ENCODE measurements at places on chromosomes 3 and 15.

GRCh38 chr15:53324061-53324460 is 435.4 kb downstream of the WDR72 start:
- no peak for DNase-seq

GRCh38 chr15:58114812-58115211 is 23.4 kb upstream of the AQP9 start:
- DNase-seq: no peak

DNA sequence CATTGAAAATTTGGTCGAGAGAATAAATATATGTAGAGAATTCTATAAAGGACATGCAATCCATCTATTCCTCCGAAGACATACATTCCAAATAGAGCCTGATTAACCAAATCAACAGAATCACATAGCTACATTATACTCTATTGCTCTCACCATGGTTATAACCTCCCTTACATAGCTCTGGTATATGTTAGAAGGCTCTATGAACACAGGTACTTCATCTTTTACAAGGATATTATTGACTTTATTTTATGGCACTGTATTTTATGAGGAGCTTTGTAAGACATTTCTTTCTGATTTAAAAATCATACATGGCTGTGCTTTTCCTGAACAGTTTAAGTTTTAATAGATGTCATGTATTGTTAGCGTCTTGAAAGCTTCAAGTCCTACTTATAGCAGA is 4.8 kb downstream of the IGSF10 start:
- DNase-seq: no peak

GRCh38 chr3:140290105-140290504 is 355.1 kb downstream of the CLSTN2 start:
- no peak for DNase-seq

GRCh38 chr3:175005881-175006280 is 146.7 kb downstream of the NAALADL2 start:
- DNase-seq: no peak
